ENCODE measurements at places on chromosomes 13 and 19.

DNA sequence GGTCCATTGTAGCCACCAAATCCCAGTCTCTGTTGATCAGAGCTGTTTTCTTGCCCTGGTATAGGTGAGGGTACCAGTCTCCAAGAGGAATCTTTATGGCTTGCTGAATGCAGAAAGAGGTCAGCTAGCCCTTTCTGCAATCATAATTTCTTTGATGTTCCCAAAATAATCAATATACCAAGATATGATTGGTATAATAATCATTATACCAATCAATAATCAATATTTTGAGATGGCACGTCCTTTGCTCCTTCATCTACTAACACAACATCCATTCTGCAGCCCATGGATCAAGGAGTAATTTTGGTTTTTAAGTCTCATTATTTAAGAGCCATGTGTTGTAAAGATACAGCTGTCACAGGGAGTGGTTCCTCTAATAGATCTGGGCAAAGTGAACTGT, 31.5 kb upstream of the CHST8 start:
- no peak for DNase-seq

GRCh38 chr13:100530671-100531213, 57.8 kb downstream of the GGACT start:
- DNase-seq, result no peak

- peak; percentile 69 for DNase-seq
Observed at GRCh38 chr19:41699231-41699967, 9.0 kb upstream of the CEACAM5 start.

DNA sequence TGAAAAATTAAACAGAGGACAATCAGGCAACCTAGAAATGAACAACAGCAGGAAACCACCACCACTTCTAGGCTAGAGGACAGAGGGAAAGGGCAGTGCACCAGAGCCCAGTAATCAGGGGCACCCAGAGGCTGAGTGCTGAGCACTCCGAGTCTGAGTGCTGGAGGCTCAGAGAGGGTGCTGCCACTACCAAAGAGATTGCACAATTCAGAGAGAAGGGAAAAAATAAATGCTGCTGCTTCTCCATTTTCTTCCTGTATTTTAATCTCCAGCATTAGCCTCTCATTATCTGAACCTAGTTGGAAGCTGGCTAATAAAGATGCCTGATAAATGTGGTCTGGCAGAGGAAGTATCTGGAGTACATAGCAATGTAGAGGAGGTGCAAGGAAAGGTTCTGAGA, 11.8 kb upstream of the ZNF175 start:
- no peak for DNase-seq

- no peak for DNase-seq
Observed at GRCh38 chr19:5314012-5314906, 26.4 kb downstream of the PTPRS start.

GRCh38 chr13:48634636-48635035, 19.1 kb upstream of the CYSLTR2 start:
- DNase-seq, result no peak

DNA sequence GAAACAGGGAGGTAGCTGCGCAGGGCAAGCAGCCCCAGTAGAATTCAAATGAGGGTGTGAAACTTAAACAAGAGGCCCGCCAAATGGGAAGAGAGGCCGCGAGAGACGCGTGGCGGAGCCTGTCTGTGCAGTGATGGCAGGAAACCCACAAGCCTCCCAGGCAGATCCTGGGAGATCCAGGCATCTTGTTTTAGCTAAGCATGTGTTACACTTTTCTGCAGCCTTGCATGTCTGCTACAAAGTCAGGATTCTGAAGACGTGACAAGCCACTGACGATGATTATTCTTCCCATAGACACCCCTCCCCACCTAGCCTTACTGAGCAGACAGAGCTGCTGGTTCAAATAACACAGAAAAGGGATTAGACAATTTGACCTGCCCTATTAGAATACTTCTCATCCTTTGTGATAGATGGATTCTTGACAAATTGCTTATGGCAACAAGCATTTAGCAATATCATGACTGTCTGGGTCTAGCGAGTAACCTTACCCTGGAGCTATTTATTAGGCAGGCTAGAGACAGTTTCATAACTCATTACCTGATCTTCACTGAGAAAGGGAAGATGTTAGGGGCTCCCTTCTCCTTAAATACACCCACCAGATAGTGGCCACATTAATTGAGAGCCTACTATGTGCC, 185.2 kb upstream of the IRS2 start:
- DNase-seq, result no peak

- no peak for DNase-seq
Observed at GRCh38 chr19:51531349-51532315, at the start of gene SIGLEC6. Gene SIGLEC6, minus strand, starts transcription at chr19:51531670. Its CDS starts 22 bp downstream, at chr19:51531648.

DNA sequence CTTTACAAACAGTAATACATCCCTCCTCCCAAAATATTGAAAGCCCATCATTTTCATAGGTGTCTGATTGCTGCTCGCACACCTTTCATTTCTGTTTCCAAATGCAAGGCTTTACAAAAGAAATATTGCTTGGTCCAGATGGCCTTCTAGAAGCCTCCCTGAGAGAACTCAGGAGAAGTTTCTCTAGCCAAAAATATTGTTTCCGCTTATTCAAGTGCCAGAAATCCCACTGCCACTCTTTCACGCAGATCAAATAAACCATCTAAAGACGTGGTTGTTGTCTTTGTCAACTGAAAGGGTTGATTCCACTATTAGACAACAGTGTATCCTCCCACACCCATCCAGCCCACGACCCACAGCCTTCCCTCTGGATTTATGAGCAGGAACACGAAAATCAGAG, 96.2 kb downstream of the ZIC5 start:
- no peak for DNase-seq

GRCh38 chr13:95228130-95228529, 73.1 kb downstream of the ABCC4 start:
- DNase-seq, result no peak

DNA sequence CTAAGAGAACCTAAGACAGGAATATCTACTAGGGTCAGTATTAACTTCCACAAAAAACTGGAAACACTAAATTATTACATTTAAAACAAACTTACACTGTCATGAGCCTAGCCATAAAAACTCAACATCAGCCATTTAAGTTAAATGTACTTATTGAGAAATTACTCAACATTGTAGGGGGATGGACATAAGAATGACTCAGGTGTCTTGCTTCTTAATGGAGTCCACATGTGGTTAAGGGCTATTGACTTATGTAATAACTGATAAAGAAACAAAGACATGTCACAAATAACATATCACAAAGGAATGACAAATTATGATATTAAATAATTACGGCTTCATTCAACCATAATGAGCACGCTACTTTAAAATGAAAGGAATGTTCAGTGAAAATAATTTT, 36.2 kb downstream of the CLDN10 start:
- DNase-seq, result no peak

DNA sequence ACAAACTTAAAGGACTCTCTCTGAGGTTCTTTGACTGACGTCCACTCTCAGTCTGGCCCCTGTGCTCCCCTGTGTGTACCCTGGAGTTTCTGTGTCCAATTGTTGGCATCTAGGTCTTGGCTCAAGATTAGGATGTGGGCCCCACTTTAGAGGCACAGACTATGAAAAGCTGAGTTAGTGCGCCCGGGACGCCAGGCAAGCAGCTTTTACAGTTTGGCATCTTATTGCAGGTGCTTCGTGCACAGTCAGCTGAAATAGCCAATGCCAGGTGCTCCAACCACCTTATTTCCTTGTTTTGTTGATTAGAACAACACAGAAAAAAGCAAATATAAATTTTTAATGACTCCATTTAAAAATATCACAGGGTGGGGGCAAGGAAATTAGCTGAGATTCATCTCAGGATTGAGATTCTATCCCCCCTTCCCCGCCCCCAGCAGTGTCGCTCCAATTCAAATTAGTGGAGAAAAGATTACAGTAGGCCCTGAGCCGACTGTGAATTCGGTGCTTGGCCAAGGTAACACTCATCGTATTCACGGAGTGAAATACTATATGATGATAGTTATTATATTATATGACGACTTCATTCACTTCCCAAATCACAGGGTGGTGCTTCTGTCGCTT, 4.3 kb downstream of the SOX1 start:
- no peak for DNase-seq

Data from vagina (tissue), 2 donors.